ENCODE measurements at places on chromosomes 6 and 20. TPM values are rescaled to one million over a fixed set of nuclear protein-coding genes. Genes with fewer than 3 reads are reported as not detected.

The SLC12A5 gene
- total RNA-seq = not detected

The PNRC1 gene
- 281 TPM for total RNA-seq

The IL17A gene
- not detected for total RNA-seq

The LRRC1 gene
- total RNA-seq = 151 TPM

The PLA2G7 gene
- not detected for total RNA-seq

The EFCAB8 gene
- not detected for total RNA-seq

The XKR7 gene
- under 0.01 TPM for total RNA-seq

The FNDC11 gene
- not detected for total RNA-seq

The TMEM170B gene
- total RNA-seq = 2.6 TPM

The CFB gene
- total RNA-seq = 59.7 TPM

The DOK5 gene
- 0.55 TPM for total RNA-seq

The KCNB1 gene
- total RNA-seq = 5.6 TPM

The C6orf141 gene
- total RNA-seq = 15.0 TPM

The TP53TG5 gene
- not detected for total RNA-seq

The RBPJL gene
- total RNA-seq = not detected

Data from transverse colon (tissue), 4 donors.